ENCODE measurements at places on chromosomes 4 and X.
A peak's percentile ranks its signal among the peaks of the same experiment; 100 is the strongest.

GRCh38 chr4:38131371-38132091 lies 171.3 kb downstream of the PTTG2 start:
- no peak for DNase-seq

GRCh38 chr4:183175631-183176232 lies 76.7 kb downstream of the WWC2 start:
- no peak for DNase-seq

DNA sequence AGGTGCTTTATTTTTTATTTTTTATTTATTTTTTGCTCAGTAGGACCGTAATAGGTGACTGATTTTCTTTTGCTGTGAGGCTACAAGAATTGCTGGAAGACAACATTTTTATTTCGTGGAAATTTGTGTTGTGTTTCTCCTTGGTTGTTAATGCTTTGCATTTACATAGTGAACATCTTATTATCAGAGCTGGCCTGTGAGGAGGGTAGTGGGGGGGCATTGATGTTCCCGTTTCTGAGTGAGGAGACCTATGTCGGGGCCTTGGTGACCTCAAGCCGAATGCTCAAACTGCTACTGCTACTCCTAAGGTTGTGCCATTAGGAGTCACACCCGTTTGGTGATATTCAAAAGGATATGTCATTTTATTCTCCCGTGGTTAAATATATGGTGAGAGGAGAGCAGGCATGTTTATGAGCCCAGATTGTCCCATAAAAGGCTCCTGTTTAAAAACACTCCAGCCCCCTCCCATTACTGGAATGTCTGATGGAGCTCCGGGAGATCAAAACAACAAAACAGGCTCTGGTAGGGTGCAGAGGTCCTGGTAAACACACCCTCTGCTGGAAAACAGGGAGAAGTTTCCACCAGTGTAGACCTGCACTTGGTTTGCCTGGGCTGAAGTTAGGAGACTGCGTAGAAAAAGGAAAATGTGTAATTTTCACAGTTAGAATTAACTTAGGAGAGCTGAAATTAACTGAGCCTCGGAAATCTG lies 5.6 kb downstream of the PDGFRA start:
- DNase-seq, result no peak

DNA sequence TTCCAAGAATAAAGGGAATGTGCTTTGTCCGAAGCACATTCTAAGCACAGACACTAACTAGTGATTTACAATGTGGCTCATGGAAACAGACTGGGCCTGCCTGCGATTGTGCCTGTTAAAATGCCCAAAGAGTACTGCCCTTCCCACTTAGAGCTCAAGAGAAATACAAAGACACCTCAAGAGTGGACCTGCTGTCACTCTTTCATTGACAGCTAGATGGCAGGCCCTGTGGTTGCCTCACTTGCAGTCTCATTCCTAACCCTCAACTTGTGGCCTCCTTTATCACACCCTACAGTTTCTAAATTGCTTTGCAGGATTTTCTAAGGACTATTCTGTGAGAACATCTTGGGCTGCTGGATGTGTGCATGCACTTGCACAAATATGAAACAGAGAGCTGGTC lies 331.0 kb upstream of the EMCN start:
- no peak for DNase-seq

DNA sequence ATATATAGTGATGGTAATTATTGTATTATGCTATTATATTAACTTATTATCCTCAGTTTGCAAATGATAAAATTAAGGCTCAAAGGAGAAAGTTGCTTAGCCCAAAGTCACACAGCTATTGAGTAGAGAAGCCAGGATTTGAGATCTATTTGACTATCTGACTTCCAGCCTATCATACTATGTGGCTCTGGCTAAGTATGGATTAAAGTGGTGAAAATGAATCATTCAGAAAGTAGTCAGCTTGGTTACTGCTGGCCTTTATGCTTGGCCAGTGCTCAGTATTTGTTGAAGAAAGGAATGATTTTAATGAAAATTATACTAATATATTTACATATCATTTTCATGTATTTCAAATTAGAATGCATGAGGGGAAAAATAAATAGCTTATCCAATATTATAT lies 219.8 kb downstream of the SHROOM3 start:
- DNase-seq, result no peak

- DNase-seq, result no peak
Observed at GRCh38 chr4:106676173-106676921, 307.8 kb upstream of the GIMD1 start.

- DNase-seq, result peak; percentile 6
Observed at GRCh38 chr4:169485791-169486742, 126.3 kb downstream of the NEK1 start.

- DNase-seq, result no peak
Observed at GRCh38 chrX:2897311-2897689, 31.8 kb downstream of the ARSD start.

DNA sequence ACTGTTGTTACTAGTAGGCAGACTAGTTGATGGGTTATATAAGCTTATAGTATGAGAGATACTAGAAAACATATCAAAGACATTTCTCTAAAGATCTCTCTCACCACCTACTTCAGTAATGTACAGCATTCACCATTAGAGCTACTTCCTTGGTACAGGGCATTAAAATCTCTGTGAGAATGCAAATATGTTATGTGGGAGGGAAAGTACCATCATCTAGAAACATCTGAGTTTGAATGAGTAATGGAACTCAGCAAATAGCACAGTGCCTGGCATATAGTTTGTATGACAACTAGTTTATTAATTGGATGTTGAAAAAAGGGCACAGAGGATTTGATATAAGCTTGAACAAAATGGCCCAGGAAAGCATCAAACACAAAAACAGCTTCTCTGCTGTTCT lies 211.1 kb downstream of the GLUD2 start:
- no peak for DNase-seq

DNA sequence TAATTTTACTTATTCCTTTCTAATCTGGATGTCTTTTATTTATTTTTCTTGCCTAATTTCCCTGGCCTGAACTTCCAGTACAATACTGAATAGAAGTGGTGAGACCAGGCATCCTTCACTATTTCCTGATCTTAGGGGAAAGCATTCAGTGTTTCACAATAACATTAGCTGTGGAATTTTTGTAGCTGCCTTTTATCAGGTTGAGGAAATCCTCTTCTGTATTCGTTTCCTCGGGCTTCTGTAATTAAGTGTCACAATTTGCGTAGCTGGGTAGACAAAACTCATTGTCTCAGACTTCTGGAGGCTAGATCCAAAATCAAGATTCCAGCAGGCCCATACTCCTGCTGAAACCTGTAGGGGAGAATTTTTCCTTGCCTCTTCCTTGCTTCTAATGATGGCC lies 598.4 kb upstream of the FTHL17 start:
- no peak for DNase-seq

GRCh38 chrX:45815441-45815840 lies 614.8 kb upstream of the DIPK2B start:
- no peak for DNase-seq

GRCh38 chrX:95536661-95537060 lies 1148.0 kb upstream of the DIAPH2 start:
- DNase-seq, result no peak

- DNase-seq, result no peak
Observed at GRCh38 chr4:58219179-58219578, 1109.0 kb upstream of the IGFBP7 start.

- DNase-seq, result peak; percentile 50
Observed at GRCh38 chr4:125316401-125316790, 1.6 kb downstream of the FAT4 start.

GRCh38 chr4:31793907-31794306 lies 1073.7 kb downstream of the PCDH7 start:
- DNase-seq, result no peak

DNA sequence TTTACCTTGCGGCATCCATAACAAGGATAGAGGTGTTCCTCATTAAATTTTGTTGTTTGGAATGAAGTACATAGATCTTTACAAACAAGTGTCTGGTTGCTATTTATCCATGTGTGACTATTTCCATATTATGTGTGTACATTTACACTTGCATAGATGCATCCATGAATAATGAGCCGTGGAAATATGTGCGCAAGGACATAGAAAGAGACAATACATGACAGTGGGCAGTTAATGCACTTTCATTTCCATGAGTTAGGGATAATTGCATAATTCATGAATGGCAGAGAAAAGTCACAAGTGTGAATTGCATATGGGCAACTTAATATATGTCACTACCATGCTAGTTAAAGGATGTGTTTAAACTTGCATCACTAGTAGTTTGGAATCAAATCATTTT lies 338.2 kb upstream of the PITX2 start:
- no peak for DNase-seq

DNA sequence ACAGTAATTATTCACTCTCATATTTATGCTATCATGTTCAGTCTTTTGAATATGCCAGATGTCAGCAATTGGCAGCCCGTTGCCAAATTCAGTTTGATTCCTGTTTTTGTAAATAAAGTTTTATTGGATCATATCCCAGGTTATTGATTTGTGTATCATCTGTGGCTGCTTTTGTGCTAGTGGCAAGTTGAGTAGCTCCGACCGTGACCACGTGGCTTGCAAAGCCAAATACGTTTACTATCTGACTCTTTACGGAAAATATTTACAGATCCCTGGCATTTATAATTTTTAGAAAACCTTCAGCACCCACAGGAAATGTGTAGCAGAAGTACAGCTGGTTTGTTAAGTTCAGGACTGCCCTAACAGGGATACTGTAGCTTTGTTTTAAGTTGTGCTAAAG lies 67.4 kb downstream of the VCX2 start:
- peak; percentile 55 for DNase-seq

- peak; percentile 32 for DNase-seq
Observed at GRCh38 chr4:147760695-147761094, 28.8 kb downstream of the ARHGAP10 start.

- no peak for DNase-seq
Observed at GRCh38 chr4:150045410-150045809, 32.8 kb upstream of the DCLK2 start.

GRCh38 chrX:29487714-29488113 lies 727.6 kb upstream of the MAGEB2 start:
- no peak for DNase-seq

GRCh38 chr4:17958181-17958580 lies 63.4 kb downstream of the LCORL start:
- DNase-seq, result no peak

DNA sequence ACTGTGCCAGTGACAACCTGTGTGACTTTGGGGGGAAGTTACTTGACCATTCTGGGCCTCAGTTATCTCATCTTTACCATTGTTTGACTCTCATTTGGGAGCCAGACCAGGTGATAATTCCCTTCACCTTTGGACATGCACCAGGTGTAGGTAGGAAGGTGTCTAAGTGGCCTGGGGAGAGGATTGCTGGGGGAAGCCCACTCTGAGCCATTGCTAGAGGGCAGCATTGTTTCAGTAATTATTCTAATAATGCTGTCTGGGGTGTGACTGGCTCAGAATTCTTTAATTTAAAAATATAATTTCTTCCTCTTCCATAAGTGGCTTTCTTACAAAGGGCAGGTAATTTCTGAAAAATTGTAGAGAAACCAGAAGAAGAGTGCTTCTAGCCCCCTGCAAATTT lies 104.3 kb downstream of the RTL9 start:
- DNase-seq, result peak; percentile 0

- DNase-seq, result no peak
Observed at GRCh38 chr4:168832763-168833575, 177.1 kb downstream of the CBR4 start.

DNA sequence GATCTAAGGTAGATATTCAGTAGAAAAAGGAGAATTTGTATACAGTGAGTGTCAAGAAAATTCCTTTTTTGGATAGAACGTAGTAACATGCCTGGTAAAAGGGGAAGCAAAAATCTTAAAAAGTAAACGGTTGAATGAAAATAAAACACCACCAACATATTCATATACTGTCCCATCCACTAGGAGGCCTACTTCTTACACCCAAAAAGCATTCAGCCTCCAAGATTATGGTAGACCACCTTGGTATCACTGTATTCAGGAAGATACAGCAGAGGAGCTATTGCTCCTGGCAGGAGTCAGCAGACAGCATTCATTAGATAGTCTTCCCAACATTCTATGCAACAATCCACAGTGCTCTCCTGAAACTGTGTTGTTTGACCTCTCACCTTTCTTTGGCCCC lies 274.6 kb upstream of the MAGEB2 start:
- no peak for DNase-seq

DNA sequence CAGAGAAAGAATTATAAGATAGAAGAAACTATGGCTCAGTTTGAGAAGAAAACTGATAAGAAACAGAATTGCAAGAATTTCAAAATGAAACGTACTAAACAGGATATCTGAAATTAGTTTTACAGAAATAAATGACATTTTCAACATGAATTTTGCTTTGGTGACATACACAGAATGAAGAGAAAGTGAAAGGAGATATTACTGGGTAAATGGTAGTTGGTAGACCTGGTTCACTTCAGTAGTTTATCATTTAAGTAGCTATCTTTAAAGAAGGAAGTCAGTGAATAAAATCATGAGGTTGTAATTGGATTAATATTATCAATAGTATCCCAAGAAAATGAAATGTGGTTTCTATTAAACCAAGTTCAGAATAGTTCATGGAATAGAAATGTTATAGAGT lies 395.5 kb upstream of the SMIM31 start:
- no peak for DNase-seq

GRCh38 chr4:122997463-122998101 lies 75.2 kb upstream of the NUDT6 start:
- no peak for DNase-seq

- no peak for DNase-seq
Observed at GRCh38 chr4:55258152-55258865, 87.7 kb upstream of the SRD5A3 start.

- DNase-seq, result no peak
Observed at GRCh38 chr4:108036213-108036612, 46.5 kb downstream of the HADH start.

DNA sequence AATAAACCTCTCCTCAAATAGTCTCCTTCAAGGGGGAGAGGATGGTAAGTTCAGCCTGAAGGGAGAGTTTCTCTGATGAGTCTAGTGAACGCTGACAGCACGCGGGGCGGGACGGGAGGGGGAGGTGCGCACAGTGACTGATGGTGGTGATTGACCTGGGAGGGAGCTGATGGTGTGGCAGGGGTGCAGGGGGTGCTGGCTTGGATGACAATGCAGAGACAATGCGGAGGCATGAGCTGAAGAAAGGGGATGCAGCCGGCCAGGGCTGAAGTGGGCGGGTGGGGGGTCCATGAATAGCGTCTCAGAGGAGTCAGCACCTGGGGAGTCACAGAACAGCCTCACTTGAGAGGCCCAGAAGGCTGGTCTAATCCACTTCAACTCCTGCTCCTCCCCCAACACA lies 142.5 kb upstream of the PJA1 start:
- DNase-seq, result no peak

- peak; percentile 34 for DNase-seq
Observed at GRCh38 chr4:67746797-67747495, 7.2 kb downstream of the GNRHR start.

DNA sequence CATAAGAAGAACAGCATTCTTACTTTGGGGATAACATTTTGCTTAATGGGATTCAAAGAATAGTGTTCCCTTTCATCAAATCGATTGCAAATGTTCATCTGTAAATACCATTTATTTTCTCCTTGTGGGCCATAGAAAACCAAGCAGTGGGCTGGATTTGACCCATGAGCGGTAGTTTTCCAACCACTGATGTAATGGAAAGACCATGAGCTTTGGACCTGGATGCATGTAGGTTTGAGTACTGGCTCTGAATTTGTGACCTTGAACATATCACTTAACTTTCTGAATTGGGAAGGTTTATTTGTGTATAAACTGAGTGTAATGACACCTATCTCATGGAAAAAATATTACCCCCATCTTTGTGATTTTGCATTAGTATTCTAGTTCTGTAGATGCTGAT lies 54.3 kb downstream of the REPS2 start:
- no peak for DNase-seq

GRCh38 chr4:55633903-55634302 lies 2.2 kb downstream of the NMU start:
- DNase-seq, result no peak

GRCh38 chr4:52991472-52991871 lies 129.4 kb downstream of the RASL11B start:
- DNase-seq, result no peak

- DNase-seq, result peak; percentile 57
Observed at GRCh38 chr4:5812506-5813229, 80.2 kb downstream of the CRMP1 start.

Measured in NCI-H2171 treated with DMSO at 0.1 percent for 48 hours (cell line).